CD4-positive, alpha-beta T cell treated with Interleukin-4 for 1 hour (primary cell): ENCODE measurements at places on chromosomes 12 and 14.

GRCh38 chr14:100304825-100305323, 1.4 kb downstream of the SLC25A29 start:
- DNase-seq = no peak

- DNase-seq = peak; percentile 61
Measured at GRCh38 chr12:90102957-90103652, 394.5 kb upstream of the ATP2B1 start.

DNA sequence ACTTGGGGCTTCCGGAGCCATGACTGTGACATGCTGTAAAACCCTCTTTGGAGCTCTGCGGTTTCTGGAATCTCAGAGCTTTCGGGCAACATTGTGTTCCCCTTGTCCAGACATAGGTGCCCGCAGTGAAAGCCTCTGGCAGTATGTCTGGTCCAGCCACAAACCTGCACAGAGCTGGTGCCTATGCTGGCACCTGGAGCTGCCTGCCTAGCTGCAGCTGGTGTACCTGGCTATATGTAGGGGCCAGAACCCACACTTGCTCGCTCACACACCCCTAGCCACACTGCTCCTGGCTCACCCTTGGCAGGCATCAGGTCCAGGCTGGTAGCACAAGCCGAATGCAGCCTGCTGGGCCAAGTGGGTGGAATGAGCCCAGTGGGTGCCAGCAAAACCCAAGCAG, 861.1 kb downstream of the FLRT2 start:
- no peak for DNase-seq

DNA sequence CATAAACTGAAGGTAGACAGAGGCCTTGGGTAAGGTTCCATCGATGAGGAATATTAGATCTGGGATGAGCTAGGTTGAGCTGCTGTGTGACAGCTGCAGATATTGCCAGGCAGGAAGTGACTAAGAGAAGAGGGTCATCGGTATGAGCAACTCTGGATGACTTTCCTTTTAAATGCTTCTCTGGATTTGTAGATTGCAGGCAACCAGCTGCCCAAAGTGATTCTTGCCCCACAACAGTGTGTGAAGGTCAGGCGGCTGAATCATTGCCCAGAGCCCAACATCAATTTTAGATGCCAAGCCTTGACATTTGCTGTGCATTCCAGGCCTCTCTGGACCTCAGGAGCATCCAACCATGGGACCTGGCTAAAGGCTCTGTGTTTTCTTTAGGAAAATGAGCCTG, 255.9 kb downstream of the DPF3 start:
- DNase-seq = no peak

GRCh38 chr12:66533767-66534166, 145.1 kb downstream of the GRIP1 start:
- DNase-seq = no peak

GRCh38 chr14:23573384-23574015, 5.1 kb downstream of the JPH4 start:
- no peak for DNase-seq
